Muscle of arm (tissue), 14 donors: ENCODE measurements at places on chromosomes 3 and 15. TPM values are rescaled to one million over a fixed set of nuclear protein-coding genes. Genes with fewer than 3 reads are reported as not detected.

The SCAMP5 gene
- 3.9 TPM for polyA plus RNA-seq

- no peak for DNase-seq
Measured at GRCh38 chr3:31242026-31242960, 290.4 kb upstream of the STT3B start.

The ZBED2 gene
- not detected for polyA plus RNA-seq

The GALNT15 gene
- polyA plus RNA-seq: 1.3 TPM

The TRAT1 gene
- polyA plus RNA-seq: 0.33 TPM

DNA sequence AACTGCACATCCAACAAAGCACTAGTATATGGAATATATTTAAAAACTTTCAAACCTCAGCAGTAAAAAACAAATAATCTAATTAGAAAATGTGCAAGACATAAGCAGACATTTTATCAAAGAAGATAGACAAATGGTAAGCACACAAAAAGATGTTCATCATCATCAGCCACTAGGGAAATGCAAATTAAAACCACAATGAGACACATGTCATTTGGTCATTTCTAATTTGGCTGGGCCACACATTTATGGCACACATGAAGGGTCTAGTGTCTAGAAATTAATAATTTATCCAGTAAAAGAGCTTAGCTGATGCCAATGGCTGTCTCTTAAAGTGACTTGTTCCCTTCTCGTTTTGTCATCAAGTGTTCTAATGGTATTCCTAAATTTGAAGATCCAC, 45.8 kb downstream of the ARHGAP31 start:
- DNase-seq: no peak

The CCDC54 gene
- 4.4 TPM for polyA plus RNA-seq

GRCh38 chr3:149553781-149554451, 79.4 kb downstream of the TM4SF4 start:
- DNase-seq: peak; percentile 92

GRCh38 chr15:69957175-69957574, 140.5 kb downstream of the TLE3 start:
- DNase-seq: no peak

DNA sequence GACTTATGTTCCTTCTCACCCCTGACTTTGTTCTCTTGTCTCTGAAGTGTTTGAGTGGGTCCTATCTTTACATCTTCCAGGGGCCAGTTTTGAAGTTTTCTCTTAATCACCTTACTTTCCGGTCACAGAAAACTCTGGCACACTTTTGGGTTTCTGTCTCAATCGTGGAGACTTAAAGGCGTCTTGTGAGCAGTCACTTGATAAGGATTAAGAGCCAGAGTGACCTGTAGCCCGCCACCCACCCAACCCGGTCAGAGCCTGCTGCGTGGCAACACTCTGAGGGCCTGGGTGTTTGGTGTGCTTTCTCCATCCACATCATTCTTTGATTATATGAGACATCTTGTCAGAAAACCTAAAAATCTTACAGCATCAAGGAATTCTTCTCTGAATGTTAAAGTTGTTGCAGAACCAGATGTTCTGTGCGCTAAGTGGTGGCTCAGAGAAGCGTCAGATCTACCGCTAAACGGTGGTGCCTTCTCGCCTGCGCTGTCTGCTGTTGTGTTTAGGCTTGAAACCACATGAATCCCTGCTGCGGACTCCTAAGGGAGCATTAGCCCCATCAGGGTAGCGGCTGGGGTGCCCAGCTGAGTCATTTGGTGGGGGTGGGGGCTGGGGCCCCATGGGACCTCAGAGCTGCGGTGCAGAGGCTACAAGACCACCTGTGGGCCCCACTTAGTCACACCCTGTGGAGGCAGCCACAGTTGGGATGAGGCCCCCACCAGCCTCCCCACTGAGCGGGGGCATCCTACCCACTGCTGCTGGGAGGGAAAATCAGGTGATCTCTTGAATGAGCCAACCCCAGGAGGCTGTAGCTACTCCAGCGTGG, 158.7 kb upstream of the BHLHE40 start:
- DNase-seq: no peak

DNA sequence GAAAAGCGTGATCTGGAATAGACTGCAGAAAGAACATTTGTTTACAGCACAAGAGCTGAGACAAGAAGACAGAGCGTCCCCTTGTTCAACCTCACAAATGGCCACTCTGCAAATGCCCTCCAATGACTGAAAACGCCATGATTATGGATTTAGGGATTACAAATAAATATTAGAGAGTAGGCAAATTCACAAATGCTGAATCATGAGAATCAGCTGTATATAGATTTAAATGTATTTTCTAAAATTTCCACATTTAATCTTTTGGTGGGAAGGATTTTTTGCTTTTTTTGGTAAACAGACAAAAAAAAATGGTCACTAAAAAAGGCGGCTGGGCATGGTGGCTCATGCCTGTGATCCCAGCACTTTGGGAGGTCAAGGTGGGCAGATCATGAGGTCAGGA, 10.6 kb upstream of the POLG start:
- DNase-seq: no peak

GRCh38 chr3:122365073-122365472, 18.0 kb downstream of the MIX23 start:
- no peak for DNase-seq
